Stimulated activated CD4-positive, alpha-beta T cell treated with anti-CD3 and anti-CD28 coated beads, Interleukin-4, amount 100 ng/mL, for 48 hours (primary cell): ENCODE measurements at places on chromosomes 1 and 21.

DNA sequence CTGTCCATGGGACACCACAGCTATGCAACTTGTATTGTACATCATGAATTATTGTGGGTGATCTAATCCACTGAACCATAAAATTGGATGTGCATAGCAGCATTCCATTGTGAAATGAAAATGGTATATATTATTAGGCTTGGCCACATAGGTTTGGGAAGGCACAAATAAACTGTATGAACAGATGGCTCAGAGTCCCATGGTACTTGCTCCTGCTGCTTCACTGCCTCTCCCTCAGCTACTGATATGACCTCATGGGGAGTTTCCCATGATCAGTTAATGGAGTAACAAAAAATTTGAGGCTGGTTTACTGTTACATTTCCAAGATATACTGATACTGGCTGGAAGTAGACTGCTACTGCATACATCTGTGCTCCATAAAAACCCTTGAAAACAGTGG, 152.7 kb upstream of the NEGR1 start:
- DNase-seq: no peak

- no peak for DNase-seq
Measured at GRCh38 chr1:233613252-233614172, at the start of gene KCNK1. KCNK1 (plus strand) TSS chr1:233614106; CDS start chr1:233614172, 66 bp downstream.

DNA sequence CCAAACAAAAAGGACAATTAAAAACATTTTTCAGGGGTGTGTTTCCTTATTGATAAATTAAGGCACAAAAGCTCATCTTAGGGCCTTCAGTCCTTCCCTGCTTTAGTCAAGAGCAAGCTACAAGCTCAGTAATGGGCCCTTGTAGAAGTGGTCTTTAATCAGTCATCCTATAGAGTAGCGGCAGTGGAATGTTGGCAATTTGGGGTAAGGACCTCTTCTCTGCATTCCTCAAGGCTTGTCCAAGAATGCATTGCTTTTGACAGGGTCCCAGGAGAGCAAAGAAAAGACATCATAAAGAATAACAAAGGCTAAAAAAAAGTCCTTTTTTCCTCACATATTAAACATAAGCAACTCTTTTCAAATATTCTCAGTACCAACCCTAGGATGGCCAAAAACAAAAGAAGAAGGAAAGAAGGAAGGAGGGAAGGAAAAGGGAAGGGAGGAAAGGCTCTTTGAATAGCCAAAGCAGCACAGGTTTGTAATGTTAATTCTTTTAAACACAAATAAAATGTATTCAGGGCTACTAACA, 27.3 kb upstream of the CAMK1G start:
- DNase-seq: no peak

DNA sequence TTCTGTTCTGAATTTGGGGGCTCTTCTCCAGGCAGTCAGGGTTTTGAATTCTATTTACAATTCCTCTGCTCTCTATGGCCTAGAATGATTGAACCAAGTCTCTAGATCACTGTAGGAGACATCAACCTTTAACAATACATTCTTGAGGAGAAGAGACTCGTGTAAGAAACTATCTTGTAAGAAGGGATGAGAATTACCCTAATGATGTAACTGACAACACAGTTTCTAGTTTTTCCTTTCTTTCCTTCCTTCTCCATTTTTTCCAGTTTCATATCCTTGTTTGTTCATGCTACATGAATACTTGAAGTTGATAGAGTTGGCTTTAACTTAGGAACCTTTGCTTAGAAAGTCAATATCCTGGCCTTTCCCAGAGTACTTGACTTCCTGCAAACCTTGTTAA, 1.3 kb upstream of the ATP1A1 start:
- DNase-seq: no peak

DNA sequence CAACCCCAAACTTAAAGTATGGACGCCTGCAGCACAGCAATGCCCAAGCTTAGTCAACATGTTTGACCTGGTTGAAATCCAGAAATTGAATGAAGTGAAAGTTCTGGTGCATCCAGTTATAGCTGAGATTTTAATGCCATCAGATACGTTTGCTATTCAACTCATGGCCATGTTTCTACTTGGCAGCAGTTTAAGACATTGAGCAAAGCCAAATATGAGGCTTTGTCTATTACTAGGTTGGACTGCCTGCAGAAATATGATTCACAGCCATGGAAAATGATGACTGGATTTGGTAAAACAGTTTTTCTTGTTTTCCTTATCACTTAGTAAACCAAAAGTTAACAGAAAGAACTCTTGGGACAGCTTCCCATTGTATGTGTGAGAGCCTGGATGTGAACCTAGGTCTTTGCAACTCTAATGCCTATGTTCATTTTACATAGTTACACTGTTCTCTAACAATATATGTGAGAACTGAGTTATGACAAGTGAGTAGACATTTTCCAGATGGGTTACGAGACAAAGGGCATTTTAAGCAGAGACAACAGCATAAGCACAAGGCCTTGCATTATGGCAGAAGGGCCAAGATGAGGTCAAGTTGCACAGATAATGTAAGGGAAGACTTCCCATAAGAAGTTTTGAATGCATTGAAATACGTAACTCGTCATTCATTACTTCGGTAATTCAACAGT, 32.4 kb upstream of the MYSM1 start:
- no peak for DNase-seq

GRCh38 chr1:180898441-180899219, 14.1 kb upstream of the KIAA1614 start:
- no peak for DNase-seq
